GM12878 (cell line): ENCODE measurements at places on chromosomes 1 and 21.

DNA sequence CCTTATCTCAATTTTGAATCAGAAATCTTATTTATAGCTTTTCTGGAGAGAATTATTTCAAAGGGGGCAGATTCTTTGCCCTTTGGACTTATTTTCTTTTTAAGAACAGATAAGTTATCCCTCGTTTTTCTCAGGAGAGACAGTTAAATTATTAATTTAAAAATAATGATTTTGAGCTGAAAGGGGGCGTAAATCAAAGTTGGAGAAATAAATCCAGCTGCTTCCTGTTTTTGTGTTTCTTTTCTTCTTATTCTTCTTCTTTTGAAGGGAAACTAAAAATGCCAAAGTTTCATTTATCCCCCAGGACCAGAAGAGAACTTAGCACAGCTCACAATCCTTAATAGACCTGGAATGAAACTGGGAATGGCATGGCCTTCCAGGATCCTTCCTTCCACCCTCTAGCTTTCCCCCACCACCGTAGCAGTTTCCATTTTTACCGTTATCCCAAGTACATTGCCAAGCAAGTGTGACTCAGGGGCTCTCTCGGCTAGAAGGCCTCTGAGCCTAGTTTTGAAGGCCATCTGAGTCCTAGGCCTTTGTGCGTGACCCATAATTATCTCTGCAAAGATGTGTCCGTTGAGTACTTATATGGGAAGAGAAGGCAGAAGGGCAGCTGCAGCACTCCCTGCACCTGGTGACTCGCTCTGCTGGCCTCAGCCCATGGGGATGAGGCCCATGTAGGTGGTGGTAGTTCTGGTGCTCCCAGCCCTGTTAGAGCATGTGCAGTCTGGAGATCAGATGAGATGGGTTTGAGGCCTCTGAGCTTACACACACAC is 181.7 kb downstream of the ROR1 start:
- no peak overlapping the region for H3K4me3 ChIP-seq
- no peak overlapping the region for H3K27ac ChIP-seq
- no peaks in the 10 kb centered on the region for H3K27me3 ChIP-seq
- no peaks in the 10 kb centered on the region for H3K36me3 ChIP-seq
- DNase-seq = no peak
- no peaks in the 10 kb centered on the region for H3K4me1 ChIP-seq

GRCh38 chr21:36080386-36080785 is 10.6 kb downstream of the CBR1 start:
- H3K27me3 ChIP-seq = no peaks in the 10 kb centered on the region
- no peaks in the 10 kb centered on the region for H3K36me3 ChIP-seq
- H3K4me3 ChIP-seq = no peak overlapping the region
- no peak overlapping the region for H3K27ac ChIP-seq
- no peak for DNase-seq
- H3K4me1 ChIP-seq = peaks cover 20% of the 10 kb centered on the region

DNA sequence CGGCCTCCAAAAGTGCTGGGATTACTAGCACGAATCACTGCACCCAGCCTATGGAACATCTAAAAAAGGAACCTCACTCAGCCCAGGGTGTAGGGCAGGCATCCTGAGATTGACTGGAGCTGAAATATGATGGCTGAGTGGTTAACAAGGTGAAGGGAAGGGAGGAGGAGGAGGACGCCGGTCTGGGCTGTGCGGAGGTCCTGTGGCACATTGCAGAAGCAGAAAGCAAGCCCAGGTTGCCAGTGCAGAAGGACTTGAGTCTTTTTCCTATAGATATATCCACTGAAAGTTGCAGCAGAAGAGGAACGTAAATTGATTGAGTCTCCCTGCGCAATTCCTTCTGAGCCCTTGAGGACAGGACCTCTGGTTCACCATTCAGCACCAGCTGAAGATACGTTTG is 1.5 kb upstream of the KIF17 start:
- no peaks in the 10 kb centered on the region for H3K27me3 ChIP-seq
- H3K27ac ChIP-seq = no peak overlapping the region
- no peaks in the 10 kb centered on the region for H3K4me1 ChIP-seq
- H3K36me3 ChIP-seq = no peaks in the 10 kb centered on the region
- DNase-seq = no peak

- DNase-seq = no peak
- no peaks in the 10 kb centered on the region for H3K4me1 ChIP-seq
- no peaks in the 10 kb centered on the region for H3K36me3 ChIP-seq
- H3K27ac ChIP-seq = no peak overlapping the region
- H3K27me3 ChIP-seq = no peaks in the 10 kb centered on the region
Measured at GRCh38 chr1:195756109-195756508, 852.1 kb downstream of the KCNT2 start.

- H3K27me3 ChIP-seq = peaks cover 2% of the 10 kb centered on the region
- no peak overlapping the region for H3K4me3 ChIP-seq
- H3K36me3 ChIP-seq = no peaks in the 10 kb centered on the region
Measured at GRCh38 chr21:41961753-41962152, 7.9 kb upstream of the C2CD2 start.

DNA sequence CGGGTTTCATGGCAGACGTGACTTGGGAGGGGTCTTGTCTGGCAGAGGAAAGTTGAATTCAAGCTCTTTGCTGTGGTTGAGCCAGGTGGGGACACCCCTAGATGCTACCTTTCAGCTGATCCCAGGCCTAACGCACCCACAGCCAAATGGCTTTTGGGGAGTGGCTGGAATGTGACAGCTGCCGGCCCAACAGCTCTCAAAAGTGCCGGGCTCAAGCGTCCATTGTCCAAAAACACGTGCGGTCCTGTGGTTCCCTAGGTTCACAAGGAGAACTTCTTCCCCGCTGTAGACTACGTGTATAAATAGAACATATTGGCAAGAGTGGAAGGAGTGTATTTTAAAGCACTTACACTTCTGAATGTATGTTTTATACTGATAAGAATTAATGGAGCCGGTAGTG is 87.1 kb upstream of the ARHGEF16 start:
- no peak overlapping the region for H3K4me3 ChIP-seq
- no peaks in the 10 kb centered on the region for H3K27me3 ChIP-seq
- DNase-seq = no peak
- no peak overlapping the region for H3K27ac ChIP-seq

DNA sequence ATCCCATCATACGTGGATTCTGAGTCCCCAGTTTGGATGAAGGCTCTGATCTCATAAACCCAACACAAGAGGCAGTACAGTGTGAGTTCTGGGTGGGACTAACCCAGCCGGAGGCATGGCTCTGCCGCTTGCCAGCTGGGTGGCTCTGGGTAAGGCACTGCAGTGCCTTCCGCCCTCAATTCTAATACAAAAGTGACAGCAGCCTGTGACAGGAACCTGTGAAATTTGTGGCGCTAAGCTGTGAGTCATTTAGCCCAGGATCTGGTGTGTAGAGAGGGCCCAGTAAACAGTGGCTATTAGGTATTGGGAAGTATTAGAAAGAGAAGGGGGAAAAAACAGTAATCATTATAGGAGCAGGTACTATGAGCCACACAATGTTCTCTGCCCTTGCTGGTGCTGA is 23.3 kb downstream of the HSPG2 start:
- no peaks in the 10 kb centered on the region for H3K36me3 ChIP-seq
- H3K27ac ChIP-seq = no peak overlapping the region
- H3K27me3 ChIP-seq = no peaks in the 10 kb centered on the region
- H3K4me1 ChIP-seq = peaks cover 12% of the 10 kb centered on the region

DNA sequence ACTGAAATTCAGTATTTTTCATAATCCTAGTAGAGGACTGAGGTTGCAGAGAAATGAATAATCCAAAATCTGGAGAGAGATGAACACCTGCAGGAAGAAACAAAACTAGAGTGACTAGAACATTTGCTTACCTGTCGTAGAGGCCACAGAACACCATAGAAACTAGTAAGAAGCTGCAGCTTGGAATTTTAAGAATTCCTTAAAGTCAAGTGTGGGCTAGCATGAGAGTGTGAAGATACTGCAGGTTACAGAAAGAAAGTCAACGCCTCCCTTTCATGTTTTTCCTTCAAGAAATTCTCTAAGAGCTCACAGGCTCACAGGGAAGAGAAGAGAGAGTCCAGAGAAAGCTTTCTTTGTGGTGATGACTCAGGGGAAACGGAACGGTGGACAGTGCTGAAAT is 633.7 kb downstream of the LRRIQ3 start:
- H3K36me3 ChIP-seq = no peaks in the 10 kb centered on the region
- no peaks in the 10 kb centered on the region for H3K4me1 ChIP-seq
- H3K27ac ChIP-seq = no peak overlapping the region
- no peak overlapping the region for H3K4me3 ChIP-seq
- no peak for DNase-seq
- no peaks in the 10 kb centered on the region for H3K27me3 ChIP-seq

- H3K4me3 ChIP-seq = no peak overlapping the region
- no peaks in the 10 kb centered on the region for H3K4me1 ChIP-seq
- no peak overlapping the region for H3K27ac ChIP-seq
- no peaks in the 10 kb centered on the region for H3K36me3 ChIP-seq
- DNase-seq = no peak
Measured at GRCh38 chr21:27333096-27333495, 366.2 kb upstream of the ADAMTS5 start.

GRCh38 chr21:33026443-33026858 is 716 bp downstream of the OLIG2 start:
- H3K27me3 ChIP-seq = peaks cover 32% of the 10 kb centered on the region
- H3K4me1 ChIP-seq = no peaks in the 10 kb centered on the region
- no peak overlapping the region for H3K4me3 ChIP-seq
- no peak overlapping the region for H3K27ac ChIP-seq

DNA sequence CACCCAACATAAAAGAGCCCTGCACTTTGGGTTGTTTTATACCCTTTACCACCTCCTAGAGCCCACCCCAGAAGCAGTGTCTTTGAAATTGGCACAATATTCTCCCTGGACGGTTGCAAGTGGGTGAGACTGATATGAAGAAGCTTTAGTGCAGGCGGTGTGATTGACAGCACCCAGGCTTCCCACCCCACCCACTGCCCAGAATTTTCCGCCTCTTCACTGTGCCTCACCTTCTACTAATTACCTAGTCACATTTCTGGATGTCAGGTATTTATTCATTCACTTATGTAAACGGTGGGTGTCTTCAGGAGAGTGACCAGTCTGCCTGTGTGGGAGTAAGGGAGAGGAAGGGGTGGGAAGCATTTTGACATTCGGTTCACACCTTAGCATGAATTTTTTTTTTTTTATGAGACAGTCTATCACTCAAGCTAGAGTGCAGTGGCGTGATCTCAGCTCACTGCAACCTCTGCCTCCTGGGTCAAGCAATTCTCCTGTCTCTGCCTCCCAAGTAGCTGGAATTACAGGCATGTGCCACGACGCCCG is 1.7 kb upstream of the FAM89A start:
- H3K36me3 ChIP-seq = no peaks in the 10 kb centered on the region
- no peaks in the 10 kb centered on the region for H3K4me1 ChIP-seq
- no peak for DNase-seq
- no peak overlapping the region for H3K4me3 ChIP-seq
- H3K27me3 ChIP-seq = peaks cover 3% of the 10 kb centered on the region

DNA sequence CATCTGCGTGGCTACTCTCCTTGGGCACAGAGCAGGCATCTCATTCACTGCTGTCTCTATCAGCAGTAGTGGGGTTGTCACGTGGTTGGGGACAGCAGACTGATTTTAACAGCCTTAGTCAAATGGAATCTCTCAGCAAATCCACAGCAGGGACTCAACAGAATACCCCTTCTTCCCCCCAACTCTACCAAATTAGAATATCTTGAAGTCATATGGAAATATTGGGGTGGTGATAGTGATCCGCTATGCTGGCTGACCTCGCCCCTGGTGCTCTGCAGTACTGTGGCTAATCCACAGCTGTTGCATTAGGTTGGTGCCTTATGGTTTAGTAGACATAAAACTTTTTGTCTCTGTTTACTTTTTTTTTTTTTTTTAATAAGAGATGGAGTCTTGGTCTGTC is 23.9 kb downstream of the HHAT start:
- H3K4me3 ChIP-seq = no peak overlapping the region
- H3K27me3 ChIP-seq = no peaks in the 10 kb centered on the region
- DNase-seq = no peak
- no peaks in the 10 kb centered on the region for H3K4me1 ChIP-seq

GRCh38 chr1:164895026-164895912 is 336.3 kb downstream of the PBX1 start:
- H3K27me3 ChIP-seq = no peaks in the 10 kb centered on the region
- DNase-seq = no peak
- no peak overlapping the region for H3K4me3 ChIP-seq
- no peak overlapping the region for H3K27ac ChIP-seq
- no peaks in the 10 kb centered on the region for H3K36me3 ChIP-seq
- H3K4me1 ChIP-seq = no peaks in the 10 kb centered on the region

DNA sequence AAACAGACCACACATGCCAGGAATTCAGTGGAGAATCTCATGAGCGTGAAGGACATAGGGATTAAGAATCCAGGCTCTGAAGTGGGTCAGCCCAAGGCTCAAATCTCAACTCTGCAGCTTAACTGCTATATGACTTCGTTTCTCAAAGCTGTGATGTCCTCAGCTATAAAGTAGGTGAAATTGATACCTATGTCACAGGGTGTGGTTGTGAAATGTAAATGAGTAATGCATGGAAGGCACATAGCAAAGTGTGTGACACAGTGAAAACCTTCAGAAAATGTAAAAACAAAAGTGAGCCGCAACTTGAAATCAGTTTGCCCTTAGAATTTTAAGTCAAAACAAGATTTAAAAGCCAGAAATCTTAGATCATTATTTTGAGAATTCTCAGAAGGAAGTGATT is 145.7 kb upstream of the PRMT6 start:
- no peaks in the 10 kb centered on the region for H3K27me3 ChIP-seq
- H3K27ac ChIP-seq = no peak overlapping the region
- peaks cover 8% of the 10 kb centered on the region for H3K4me1 ChIP-seq

GRCh38 chr1:151935894-151936602 is 26.7 kb upstream of the THEM4 start:
- no peak overlapping the region for H3K27ac ChIP-seq
- no peaks in the 10 kb centered on the region for H3K4me1 ChIP-seq
- no peak overlapping the region for H3K4me3 ChIP-seq
- no peaks in the 10 kb centered on the region for H3K27me3 ChIP-seq
- H3K36me3 ChIP-seq = no peaks in the 10 kb centered on the region
- no peak for DNase-seq

- no peaks in the 10 kb centered on the region for H3K36me3 ChIP-seq
- peaks cover 10% of the 10 kb centered on the region for H3K27me3 ChIP-seq
Measured at GRCh38 chr1:172949096-172949495, 101.6 kb downstream of the TNFSF18 start.

- no peak overlapping the region for H3K4me3 ChIP-seq
- H3K27ac ChIP-seq = no peak overlapping the region
- no peaks in the 10 kb centered on the region; the same call in 1 of the 2 replicates for H3K27me3 ChIP-seq
- no peaks in the 10 kb centered on the region for H3K36me3 ChIP-seq
Measured at GRCh38 chr1:200506471-200506870, 96.6 kb upstream of the ZNF281 start.

DNA sequence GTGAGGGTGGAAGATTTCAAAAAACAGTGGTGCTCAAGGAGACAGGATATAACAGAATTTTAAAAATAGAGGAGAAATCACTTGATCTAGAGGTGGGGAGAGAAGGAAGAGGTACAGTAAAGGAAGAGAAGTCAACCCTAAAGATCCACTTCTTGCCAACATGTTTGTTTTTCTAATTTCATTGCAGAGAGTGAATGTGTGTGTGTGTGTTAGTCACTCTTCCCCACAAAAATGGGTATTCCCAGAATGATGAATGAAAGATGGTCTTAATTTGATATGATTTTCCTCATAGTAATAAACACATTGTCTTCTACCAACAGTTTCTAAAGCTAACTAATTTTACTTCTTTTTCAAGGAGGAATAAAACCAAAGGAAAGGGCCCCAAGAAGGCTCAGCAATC is 74.2 kb upstream of the NGF start:
- H3K4me3 ChIP-seq = no peak overlapping the region
- no peaks in the 10 kb centered on the region for H3K4me1 ChIP-seq
- H3K27me3 ChIP-seq = no peaks in the 10 kb centered on the region; the same call in 1 of the 2 replicates
- H3K27ac ChIP-seq = no peak overlapping the region

- H3K27me3 ChIP-seq = peaks cover 6% of the 10 kb centered on the region
- H3K4me3 ChIP-seq = no peak overlapping the region
- peaks cover 10% of the 10 kb centered on the region for H3K4me1 ChIP-seq
- no peak overlapping the region for H3K27ac ChIP-seq
Measured at GRCh38 chr1:33425900-33426299, 5.0 kb downstream of the PHC2 start.
